ENCODE measurements at places on chromosomes 13 and 19.

DNA sequence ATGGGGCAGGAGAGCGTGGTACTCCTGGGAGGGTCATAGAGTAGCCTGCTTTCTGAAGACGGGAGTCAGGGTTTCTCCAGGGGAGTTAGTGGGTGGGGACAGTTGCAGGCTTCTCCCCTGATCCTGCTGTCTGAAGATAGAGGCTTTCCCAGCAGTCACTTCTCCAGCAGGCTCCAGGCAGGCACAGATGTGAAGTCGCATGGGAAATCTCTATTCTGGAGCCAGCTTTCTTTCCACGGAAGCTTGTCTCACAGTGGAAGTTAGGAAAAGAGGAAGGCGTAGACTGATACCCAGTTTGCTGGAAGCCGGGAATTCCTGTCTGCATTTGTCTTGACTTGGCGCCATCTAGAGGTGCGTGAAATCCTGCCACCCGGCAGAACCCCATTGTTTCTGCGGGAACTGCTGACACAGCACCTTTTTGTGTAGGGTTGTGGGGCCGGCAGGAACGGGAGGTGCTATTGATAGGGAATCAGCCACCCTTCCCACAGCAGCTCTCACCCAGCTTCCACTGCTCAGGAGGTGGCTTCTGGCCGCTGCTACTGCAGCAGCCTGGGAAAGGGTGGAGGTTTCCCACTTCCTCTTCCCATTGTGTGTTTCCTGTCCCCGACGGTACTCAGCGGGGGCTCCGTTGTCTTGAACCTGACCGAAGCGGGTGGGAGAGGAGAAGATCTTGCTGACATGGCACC is 28.5 kb upstream of the NPAS1 start:
- peak; percentile 57 for DNase-seq

DNA sequence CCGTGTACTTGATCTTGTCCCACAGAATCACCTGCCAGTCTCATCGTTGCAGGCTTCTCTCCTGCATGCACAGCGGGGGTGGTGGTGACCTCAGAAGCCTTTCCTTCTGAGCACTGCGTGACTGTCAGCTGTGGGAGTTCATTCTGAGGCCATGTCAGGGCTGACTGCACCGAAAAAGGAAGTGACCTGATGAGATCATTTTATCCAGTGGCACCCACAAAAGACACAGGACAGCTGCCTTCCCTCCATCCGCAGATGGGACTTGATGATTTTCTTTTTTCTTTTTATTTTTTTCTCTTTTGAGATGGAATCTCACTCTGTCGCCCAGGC is 89.7 kb downstream of the RAB20 start:
- DNase-seq, result no peak

DNA sequence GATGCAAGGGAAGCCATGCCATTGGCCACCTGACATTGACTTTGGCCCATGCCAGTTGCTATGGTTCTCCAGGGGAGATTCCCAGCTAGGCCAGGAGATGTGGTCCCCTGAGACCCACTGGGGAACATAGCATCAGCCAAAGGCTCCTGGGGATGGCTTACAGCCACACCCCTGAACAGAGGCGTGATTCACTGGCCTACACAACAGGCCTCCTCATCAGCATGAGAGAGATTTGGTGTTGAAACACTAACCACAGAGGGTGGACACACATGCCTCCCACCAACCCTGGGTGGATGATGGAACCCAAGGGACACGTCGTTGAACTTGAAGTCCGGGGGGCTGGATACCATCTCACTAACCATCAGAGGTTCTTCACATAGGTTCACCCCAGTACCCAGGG is 14.4 kb downstream of the IQCN start:
- DNase-seq, result no peak

GRCh38 chr13:100473087-100473486 is 115.5 kb downstream of the GGACT start:
- DNase-seq, result no peak

- DNase-seq, result no peak
These were observed 9.7 kb downstream of the PRKCSH start for GRCh38 chr19:11445141-11445540.

GRCh38 chr13:33578786-33579185 is 239.2 kb upstream of the RFC3 start:
- no peak for DNase-seq

DNA sequence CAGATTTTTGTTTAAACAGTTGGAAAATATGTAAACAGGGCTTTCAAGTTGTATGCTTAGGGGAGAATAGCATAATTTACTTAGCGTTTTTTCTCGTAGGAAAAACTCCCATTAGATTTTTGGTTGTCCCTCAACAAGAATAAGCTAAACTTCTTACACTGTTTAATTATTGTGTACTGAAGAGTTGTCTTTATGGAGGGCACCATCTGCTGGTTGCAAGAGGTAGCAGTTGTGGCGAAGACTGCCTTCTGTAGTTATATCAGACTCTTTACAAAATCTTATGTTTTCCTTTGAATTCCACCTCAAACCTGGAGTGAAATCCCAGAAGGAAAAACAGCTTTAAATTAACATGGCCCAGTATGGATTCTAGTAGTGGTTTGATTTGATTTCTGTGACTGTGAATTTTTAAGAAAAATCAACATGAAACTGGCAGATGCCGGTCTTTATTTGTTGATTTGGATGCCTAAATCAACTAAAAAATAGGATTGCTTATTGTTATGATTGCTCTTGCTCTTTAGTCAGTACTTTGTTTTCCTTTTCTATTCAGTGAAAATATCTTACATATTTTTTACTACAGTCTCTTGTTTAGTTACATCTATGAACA is 53.4 kb downstream of the PDS5B start:
- no peak for DNase-seq

GRCh38 chr13:20264271-20265018 is 32.3 kb upstream of the GJB6 start:
- no peak for DNase-seq

DNA sequence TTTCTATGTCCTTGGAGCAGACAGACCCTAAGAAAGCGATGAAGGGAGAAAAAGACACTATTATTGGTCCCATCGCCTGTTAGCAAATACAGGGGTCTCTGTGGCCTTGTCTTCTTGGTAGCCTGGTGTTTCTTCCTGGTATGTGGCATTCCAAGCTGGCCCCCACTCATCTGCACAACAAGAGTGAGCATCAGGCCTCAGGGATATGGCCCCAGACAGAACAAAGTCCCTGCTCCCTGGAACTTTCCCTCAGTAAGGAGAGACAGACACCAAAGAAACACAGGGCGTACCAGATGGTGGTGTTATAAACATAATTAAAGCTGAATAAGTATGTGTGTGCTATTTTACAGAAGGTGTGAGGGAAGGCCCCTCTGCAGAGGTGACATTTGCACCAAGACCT is 48.2 kb upstream of the KPNA3 start:
- DNase-seq, result no peak

DNA sequence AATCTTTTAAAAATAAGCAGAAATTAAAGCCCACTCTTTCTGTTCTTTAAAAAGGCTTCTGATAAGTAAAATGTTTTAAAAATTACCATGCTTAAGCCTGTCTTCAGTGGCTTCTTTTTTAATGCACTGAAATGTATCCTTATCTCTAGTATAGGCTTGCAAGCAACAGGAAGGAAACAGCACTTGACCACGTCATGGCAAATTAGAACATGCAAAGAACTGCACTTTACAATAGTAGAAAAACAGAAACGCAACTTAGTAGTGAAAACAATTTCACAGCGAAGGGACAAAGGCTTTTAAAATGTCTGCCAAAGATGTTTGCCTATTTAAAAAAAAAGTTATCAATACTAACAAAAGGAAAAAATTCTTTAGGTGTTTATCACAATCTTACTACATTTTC is 36.3 kb downstream of the ELF1 start:
- DNase-seq, result no peak

DNA sequence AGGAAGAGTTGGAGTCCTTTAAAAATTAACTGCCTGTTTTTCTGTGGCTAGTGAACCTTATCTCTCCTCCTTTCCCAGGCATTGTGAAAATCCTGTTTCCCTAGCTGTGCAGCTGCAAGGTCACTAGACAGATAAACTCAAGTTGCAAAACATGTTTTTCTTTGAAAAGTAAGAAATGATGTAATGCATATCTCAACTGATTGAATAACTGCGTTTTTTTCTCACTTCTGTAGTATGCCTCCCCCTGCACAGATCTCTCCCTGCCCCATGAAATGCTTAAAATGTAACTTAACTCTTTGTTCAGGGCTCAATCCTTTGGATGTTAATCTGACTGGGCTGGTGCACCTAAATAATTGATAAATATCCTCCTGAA is 27.7 kb upstream of the CYSLTR2 start:
- DNase-seq, result no peak
